Gastrocnemius medialis (tissue), 4 donors: ENCODE measurements at places on chromosomes 5 and 9. TPM values are rescaled to one million over a fixed set of nuclear protein-coding genes. Genes with fewer than 3 reads are reported as not detected.

Gene NTRK2
- total RNA-seq: 1.7 TPM

Gene C9orf72
- 16.4 TPM for total RNA-seq

Gene LCN15
- not detected for total RNA-seq

Gene PDE6A
- total RNA-seq: not detected

Gene CFAP77
- not detected for total RNA-seq

Gene SPINK6
- total RNA-seq: not detected

Gene OBP2B
- total RNA-seq: not detected

Gene TUT7
- 33.4 TPM for total RNA-seq

Gene LCN10
- total RNA-seq: 0.61 TPM

Gene PCDHGA8
- total RNA-seq: 0.94 TPM

GRCh38 chr9:13817754-13818278 lies 496.1 kb downstream of the NFIB start:
- no peak for DNase-seq
- H3K36me3 ChIP-seq: no peaks in the 10 kb centered on the region
- no peaks in the 10 kb centered on the region for H3K27me3 ChIP-seq
- no peak overlapping the region for H3K4me3 ChIP-seq

DNA sequence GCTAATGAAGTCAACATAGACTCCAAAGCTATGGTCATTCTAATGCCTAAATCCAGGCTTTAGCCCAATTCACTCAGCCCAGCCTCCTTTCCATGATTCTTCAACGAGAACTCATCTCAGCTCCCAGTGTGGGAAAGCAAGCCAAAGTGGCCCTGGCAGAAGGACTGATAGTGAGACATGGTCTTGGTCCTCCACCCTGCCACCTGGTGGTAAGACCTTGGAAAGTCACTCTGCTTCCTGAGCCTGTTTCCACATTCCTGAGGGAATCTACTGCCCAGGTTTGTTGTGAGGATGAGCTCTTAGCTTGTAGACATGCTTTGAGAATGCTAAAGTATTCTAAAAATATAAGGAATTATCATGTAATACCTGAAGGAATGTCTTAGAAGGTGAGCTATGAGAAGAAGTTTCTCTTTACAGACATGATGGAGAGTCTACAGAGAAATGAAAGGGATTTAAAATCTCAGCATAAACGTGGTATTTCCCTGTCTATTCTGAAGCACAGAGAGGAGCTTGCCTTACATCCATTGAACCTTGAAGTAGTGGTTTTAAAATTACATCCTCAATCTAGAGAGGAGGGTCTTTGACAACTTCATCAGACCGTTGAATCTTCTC lies 173.5 kb downstream of the TRIM32 start:
- H3K36me3 ChIP-seq: no peaks in the 10 kb centered on the region
- no peak overlapping the region for H3K4me3 ChIP-seq
- no peaks in the 10 kb centered on the region for H3K4me1 ChIP-seq
- DNase-seq: peak; percentile 55
- H3K27ac ChIP-seq: no peak overlapping the region

DNA sequence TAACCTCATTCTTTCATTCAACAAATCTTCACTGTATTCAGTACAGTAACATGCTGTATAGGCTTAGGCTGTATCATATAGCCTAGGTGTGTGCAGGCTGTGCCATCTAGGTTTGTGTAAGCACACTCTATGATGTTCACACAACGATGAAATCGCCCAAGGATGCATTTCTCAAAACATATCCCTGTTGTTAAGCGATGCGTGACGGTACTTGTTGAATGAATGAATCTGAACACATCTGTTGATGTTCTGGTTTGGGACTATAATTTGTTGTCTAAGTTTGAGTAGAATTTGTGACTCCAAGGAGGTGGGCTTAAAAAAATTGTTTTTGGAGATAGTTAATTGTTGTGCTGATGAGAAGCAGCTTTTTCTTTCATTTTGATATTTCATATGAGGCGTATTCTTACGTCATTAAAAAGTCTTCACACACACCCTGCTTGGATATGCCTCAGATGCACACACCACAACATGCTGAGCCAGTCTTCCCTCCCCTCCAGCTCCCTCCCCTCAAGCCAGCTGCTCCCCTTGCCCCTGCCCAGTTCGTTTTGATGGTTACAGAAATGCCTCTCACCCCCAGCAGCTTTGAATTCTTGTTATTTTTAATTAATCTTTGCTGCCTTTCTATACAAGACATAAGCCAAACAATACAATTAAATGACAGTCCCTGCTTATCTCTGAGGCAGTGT lies 5.5 kb upstream of the PSAT1 start:
- DNase-seq: no peak
- no peak overlapping the region for H3K27ac ChIP-seq
- no peaks in the 10 kb centered on the region for H3K27me3 ChIP-seq
- no peaks in the 10 kb centered on the region for H3K36me3 ChIP-seq
- H3K4me1 ChIP-seq: no peaks in the 10 kb centered on the region

DNA sequence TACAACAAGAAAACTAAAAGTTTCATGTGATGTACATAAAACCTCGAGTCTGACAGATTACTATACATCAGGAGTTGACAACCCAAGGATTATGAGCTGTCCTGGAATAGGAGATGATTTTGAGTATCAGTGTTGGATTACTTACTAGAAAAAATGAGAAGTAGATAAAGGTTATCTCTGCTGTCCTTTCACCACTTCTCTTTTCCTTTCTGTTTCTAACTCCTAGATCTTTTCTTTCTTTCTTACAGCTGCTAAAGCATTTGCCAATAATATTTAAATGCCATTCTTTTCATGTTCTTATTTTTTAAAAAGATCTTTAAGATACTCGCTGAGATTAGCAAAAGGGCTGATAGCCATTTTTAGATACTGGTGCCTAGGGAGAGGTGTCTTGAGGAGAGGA lies 14.8 kb downstream of the RBM27 start:
- DNase-seq: no peak
- H3K4me1 ChIP-seq: peaks cover 26% of the 10 kb centered on the region
- no peak overlapping the region for H3K27ac ChIP-seq
- H3K4me3 ChIP-seq: no peak overlapping the region

DNA sequence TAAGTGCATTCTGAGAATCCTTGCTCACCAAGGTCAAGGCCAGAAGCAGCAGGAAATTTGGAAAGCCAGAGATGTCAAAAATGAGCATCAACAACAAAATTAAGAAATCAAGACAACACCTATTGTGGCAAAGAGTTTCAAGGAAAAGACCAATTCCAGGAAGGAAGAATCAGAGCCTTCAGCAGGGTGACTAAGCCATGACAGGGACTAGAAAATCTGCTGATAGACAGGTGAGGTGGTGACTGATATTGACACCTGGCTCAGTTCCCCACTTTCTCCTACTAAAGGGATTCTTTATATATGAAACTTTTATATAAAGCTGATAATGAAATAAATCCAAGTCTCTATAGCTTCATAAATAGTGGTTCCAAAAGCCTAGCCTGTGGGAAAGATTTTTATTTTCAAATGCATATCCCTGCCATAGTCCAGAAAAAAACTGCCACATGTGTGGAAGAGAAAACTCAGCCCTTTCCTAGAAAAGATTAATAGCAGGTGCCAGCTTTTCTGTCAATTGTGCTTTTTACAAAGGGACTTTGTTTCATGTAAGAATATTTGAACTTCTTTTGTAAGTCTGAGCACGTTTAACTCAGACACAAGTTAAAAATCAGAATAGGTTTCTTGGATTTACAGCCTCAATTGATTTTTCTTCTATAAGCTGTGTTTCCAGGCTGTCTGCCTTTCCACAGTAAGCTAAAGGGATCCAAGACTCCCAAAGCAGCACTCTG lies 81.1 kb upstream of the GRAMD2B start:
- no peaks in the 10 kb centered on the region for H3K36me3 ChIP-seq
- H3K4me1 ChIP-seq: no peaks in the 10 kb centered on the region
- no peak overlapping the region for H3K27ac ChIP-seq
- no peak overlapping the region for H3K4me3 ChIP-seq
- no peaks in the 10 kb centered on the region for H3K27me3 ChIP-seq

DNA sequence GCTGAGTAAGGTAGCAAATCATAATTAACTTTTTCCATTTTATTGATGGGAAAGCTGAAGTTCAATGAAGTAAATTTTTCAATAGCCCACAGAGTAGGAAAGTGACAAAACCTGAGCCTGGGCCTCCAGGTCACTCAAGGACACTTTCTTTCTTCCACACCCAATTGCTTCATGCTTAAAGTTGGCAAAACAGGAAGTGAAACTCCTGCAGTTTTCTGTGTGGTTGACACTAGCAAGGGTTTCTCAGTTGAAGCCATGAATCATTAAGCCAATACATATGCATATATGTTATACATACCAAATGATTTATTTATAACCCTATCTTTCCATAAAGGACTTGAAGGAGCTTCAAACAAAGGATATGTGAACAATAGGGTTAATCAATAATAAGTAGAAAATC lies 13.9 kb downstream of the TLR4 start:
- H3K4me3 ChIP-seq: no peak overlapping the region
- no peaks in the 10 kb centered on the region for H3K27me3 ChIP-seq
- H3K36me3 ChIP-seq: no peaks in the 10 kb centered on the region
- H3K4me1 ChIP-seq: peaks cover 41% of the 10 kb centered on the region

DNA sequence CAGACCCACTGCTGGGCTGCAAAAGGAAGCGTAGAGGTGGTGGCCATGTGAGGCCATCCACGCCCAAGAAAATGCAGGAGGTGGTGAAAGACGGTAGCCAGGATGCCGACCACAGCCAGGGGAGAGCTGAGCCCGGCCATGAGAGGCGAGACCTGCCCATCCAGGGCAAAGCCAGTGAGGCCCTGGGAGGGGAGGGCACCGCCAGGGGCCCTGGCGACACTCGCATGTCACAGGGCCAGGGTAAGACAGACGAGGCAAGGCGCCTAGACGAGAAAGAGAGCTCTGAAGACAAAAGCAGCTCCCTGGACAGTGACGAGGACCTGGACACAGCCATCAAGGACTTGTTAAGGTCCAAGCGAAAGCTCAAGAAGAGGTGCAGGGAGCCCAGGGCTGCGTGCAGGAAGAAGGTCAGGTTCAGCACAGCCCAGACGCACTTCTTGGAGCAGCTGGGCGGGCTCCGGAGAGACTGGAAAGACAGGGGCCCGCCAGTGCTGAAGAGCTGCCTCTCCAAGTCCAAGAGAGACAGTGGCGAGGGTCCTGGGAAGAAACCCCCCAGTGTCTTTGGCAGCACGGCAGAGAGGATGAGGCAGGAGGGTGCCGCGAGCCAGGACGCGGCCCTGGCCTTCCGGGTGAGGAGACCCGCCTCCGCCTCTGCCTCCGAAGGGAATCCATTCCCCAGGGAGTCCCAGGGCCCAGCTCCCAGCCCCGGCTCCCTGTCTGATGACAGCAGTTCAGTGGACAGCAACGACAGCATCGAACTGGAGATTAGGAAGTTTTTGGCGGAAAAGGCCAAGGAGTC lies 6.9 kb downstream of the PPP1R26 start:
- no peak for DNase-seq
- no peak overlapping the region for H3K27ac ChIP-seq
- no peak overlapping the region for H3K4me3 ChIP-seq
- no peaks in the 10 kb centered on the region for H3K36me3 ChIP-seq
- no peaks in the 10 kb centered on the region for H3K27me3 ChIP-seq
